ENCODE measurements at places on chromosomes 4 and X. TPM values are rescaled to one million over a fixed set of nuclear protein-coding genes. Genes with fewer than 3 reads are reported as not detected.
A peak's percentile ranks its signal among the peaks of the same experiment; 100 is the strongest.

- no peak for DNase-seq
- H3K36me3 ChIP-seq, result no peaks in the 10 kb centered on the region
- H3K4me1 ChIP-seq, result no peaks in the 10 kb centered on the region
- H3K27ac ChIP-seq, result no peak overlapping the region
- H3K27me3 ChIP-seq, result no peaks in the 10 kb centered on the region
Measured at GRCh38 chr4:64682946-64683345, 273.7 kb upstream of the TECRL start.

GRCh38 chr4:176052744-176053143 is 12.9 kb upstream of the WDR17 start:
- no peaks in the 10 kb centered on the region for H3K4me1 ChIP-seq
- no peaks in the 10 kb centered on the region for H3K27me3 ChIP-seq
- no peak overlapping the region for H3K27ac ChIP-seq
- no peak overlapping the region for H3K4me3 ChIP-seq
- H3K36me3 ChIP-seq, result no peaks in the 10 kb centered on the region

GRCh38 chrX:125340490-125340889 is 20.8 kb downstream of the TEX13C start:
- no peaks in the 10 kb centered on the region for H3K27me3 ChIP-seq
- no peaks in the 10 kb centered on the region for H3K4me1 ChIP-seq
- no peak overlapping the region for H3K27ac ChIP-seq
- H3K36me3 ChIP-seq, result peaks cover 4% of the 10 kb centered on the region

GRCh38 chr4:7647600-7648543 is 213.1 kb upstream of the PSAPL1 start:
- peaks cover 11% of the 10 kb centered on the region for H3K4me1 ChIP-seq
- H3K4me3 ChIP-seq, result no peak overlapping the region
- no peak overlapping the region for H3K27ac ChIP-seq

DNA sequence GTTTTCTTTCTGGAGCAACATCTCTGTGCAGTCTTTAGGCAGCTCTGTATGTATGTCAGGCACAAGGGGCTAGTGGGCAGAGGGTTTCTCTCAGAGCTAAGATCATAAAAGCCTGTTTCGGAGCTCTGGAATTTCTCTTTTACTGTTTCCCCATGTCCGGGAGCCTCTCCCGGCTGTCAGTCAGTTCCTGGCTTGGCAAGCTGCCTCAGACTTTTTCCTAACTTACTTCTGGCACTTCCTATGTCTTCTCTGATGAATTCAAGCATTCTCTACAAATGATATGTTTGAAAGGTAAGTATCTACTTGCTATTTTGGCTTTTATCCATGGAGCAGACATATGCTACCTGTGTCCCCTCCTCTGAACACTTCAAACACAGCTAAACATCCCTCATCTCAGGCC is 129.3 kb upstream of the PGRMC2 start:
- H3K4me3 ChIP-seq, result no peak overlapping the region
- H3K36me3 ChIP-seq, result no peaks in the 10 kb centered on the region
- DNase-seq, result no peak
- H3K27ac ChIP-seq, result no peak overlapping the region
- no peaks in the 10 kb centered on the region for H3K4me1 ChIP-seq
- H3K27me3 ChIP-seq, result no peaks in the 10 kb centered on the region

GRCh38 chrX:11952176-11952720 is 186.0 kb upstream of the FRMPD4 start:
- no peak overlapping the region for H3K4me3 ChIP-seq
- no peak overlapping the region for H3K27ac ChIP-seq
- DNase-seq, result no peak
- H3K36me3 ChIP-seq, result no peaks in the 10 kb centered on the region

DNA sequence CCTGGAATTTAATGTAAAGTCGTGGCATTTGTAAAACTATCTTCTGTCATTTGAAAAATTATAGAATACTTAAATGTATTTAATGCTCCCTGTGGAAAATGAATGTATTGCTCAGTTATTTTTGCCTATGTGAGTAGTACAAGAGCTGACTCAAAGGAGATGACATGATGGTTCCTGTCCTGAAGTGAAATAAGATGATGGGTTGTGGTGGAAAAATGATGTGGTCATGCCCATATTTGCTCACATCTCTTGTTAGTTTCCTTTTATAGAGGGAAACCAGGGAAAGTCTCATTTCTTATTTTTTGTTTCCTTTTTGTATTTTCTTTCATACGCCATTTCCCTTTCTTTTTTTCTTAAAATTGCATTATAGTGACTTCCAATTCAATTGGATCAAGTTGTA is 23.7 kb downstream of the PLS3 start:
- H3K4me3 ChIP-seq, result no peak overlapping the region
- H3K36me3 ChIP-seq, result no peaks in the 10 kb centered on the region
- peaks cover 25% of the 10 kb centered on the region for H3K4me1 ChIP-seq
- H3K27ac ChIP-seq, result no peak overlapping the region

GRCh38 chr4:84249521-84249920 is 249.6 kb downstream of the NKX6-1 start:
- no peaks in the 10 kb centered on the region for H3K36me3 ChIP-seq
- no peak for DNase-seq
- no peaks in the 10 kb centered on the region for H3K27me3 ChIP-seq

- H3K4me1 ChIP-seq, result no peaks in the 10 kb centered on the region
- DNase-seq, result peak; percentile 84
- H3K4me3 ChIP-seq, result no peak overlapping the region
Measured at GRCh38 chr4:106502106-106502699, 133.6 kb upstream of the GIMD1 start.

DNA sequence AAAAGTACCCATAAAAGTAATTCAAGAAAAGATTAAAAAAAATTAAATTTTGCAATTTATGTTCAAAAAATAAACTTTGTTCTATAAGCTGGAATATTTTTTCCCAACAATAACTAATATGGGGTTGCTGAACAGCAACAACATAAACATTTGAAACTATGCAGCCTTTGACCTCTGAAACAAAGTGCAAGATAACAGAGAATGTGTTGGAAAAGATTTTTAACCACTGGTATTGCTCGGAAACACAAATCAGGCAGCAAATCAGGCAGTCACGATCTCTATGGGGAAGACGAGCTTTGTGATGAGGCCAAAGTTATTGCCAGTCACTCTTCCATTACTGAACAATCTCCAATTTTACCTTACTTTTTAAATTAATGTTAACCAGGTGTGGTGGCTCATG is 332.1 kb downstream of the PABPC4L start:
- H3K4me3 ChIP-seq, result no peak overlapping the region
- H3K4me1 ChIP-seq, result peaks cover 7% of the 10 kb centered on the region
- H3K27ac ChIP-seq, result no peak overlapping the region

DNA sequence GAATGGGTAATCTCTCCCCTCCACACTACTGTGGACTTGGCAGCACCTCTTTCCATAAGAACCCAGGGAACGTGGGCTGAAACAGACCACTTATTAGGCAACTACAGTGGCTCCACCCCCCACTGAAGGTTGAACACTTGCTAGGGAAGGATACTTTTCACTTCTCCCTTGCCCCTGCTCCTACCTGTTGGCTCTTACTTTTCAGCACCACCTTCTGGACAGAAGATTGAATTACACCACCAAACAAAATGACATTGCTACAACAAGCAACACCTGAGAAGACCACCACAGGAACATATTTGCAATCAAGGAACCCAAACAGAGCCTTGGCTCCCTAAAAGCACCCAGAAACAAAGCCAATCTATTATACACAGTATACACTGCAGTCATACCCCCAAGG is 132.1 kb upstream of the CXCL13 start:
- H3K4me1 ChIP-seq, result no peaks in the 10 kb centered on the region
- no peaks in the 10 kb centered on the region for H3K36me3 ChIP-seq
- H3K27ac ChIP-seq, result no peak overlapping the region
- H3K27me3 ChIP-seq, result no peaks in the 10 kb centered on the region
- H3K4me3 ChIP-seq, result no peak overlapping the region

DNA sequence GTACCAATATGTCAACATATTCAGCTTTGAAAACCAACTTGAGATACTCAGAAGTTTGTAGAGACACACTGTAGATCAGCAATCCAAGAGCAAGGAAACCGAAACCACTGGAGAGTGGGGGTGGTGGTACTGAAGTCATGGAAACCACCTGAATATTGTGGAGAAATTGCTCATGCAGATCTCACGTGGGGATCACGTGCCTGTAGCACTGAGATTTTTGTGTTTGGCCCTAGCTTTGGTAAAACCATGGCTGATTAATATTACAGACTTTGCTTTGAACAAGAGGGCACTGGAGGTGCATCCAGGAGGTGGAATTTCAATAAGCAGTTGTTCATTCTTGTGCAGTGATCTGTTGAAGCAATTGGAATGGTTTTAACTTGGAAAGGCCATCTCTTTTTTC is 47.2 kb downstream of the GBA3 start:
- no peak for DNase-seq
- H3K4me3 ChIP-seq, result no peak overlapping the region
- no peaks in the 10 kb centered on the region for H3K36me3 ChIP-seq
- no peaks in the 10 kb centered on the region for H3K27me3 ChIP-seq

- H3K27me3 ChIP-seq, result peaks cover 35% of the 10 kb centered on the region
- peak within 1 kb of the TSS; percentile 82 for H3K4me3 ChIP-seq
- H3K36me3 ChIP-seq, result no peaks in the 10 kb centered on the region
Measured at GRCh38 chr4:146521541-146522097, at the start of gene SLC10A7. TSS of gene SLC10A7 (minus strand) at chr4:146521940. CDS start at chr4:146521717, 223 bp downstream.

- H3K4me3 ChIP-seq, result no peak overlapping the region
- H3K4me1 ChIP-seq, result no peaks in the 10 kb centered on the region
- no peaks in the 10 kb centered on the region for H3K27me3 ChIP-seq
- H3K27ac ChIP-seq, result no peak overlapping the region
- no peaks in the 10 kb centered on the region for H3K36me3 ChIP-seq
Measured at GRCh38 chr4:29538889-29539646, 1181.1 kb upstream of the PCDH7 start.

CFAP97 gene
- total RNA-seq, result 45.6 TPM

PRDX4 gene
- 162 TPM for total RNA-seq

HPSE gene
- total RNA-seq, result 0.28 TPM

CCDC160 gene
- 21.6 TPM for total RNA-seq

PRPS1 gene
- 177 TPM for total RNA-seq

AFM gene
- not detected for total RNA-seq

MGARP gene
- 2.5 TPM for total RNA-seq

SMAD1 gene
- total RNA-seq, result 44.3 TPM

FAM9B gene
- total RNA-seq, result not detected
